Sciatic nerve (tissue), 2 donors: ENCODE measurements at places on chromosomes 5 and 9.
A peak's percentile ranks its signal among the peaks of the same experiment; 100 is the strongest.

- DNase-seq: peak; percentile 84
Measured at GRCh38 chr5:111550282-111551020, 38.1 kb upstream of the STARD4 start.

GRCh38 chr5:174047472-174048099, 2.1 kb downstream of the NSG2 start:
- no peak for DNase-seq

- no peak for DNase-seq
Measured at GRCh38 chr9:126985870-126986498, 71.4 kb downstream of the RALGPS1 start.

DNA sequence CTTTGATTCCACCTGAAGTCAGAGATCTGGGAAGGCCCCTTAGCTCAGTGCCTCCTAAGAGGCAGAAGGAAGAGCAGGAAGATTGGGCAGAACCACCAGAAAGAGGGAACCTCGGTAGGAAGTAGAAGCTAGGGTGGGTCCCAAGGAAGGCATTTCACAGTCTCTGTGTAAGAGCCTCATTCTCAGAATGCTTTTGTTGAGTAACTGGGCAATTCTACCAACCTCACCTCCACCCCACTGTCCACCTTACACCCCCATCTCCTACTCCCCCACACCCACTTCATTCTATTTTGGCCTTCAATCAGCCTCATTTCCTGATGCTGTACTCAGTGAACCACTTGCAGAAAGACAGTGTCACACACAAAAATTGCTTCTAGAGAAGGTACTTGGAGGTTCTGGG, 3.5 kb downstream of the HBEGF start:
- no peak for DNase-seq

- no peak for DNase-seq
Measured at GRCh38 chr5:79346420-79346824, 110.5 kb downstream of the JMY start.

- no peak for DNase-seq
Measured at GRCh38 chr5:123365156-123365555, 58.0 kb downstream of the CEP120 start.

- DNase-seq: no peak
Measured at GRCh38 chr9:123893831-123894460, 36.0 kb downstream of the DENND1A start.

- DNase-seq: no peak
Measured at GRCh38 chr9:134909511-134910481, 7.9 kb downstream of the FCN1 start.

- no peak for DNase-seq
Measured at GRCh38 chr9:125472926-125473701, 211.5 kb downstream of the GAPVD1 start.

GRCh38 chr5:31941151-31941755, 232.9 kb downstream of the GOLPH3 start:
- no peak for DNase-seq

- DNase-seq: no peak
Measured at GRCh38 chr5:88878976-88879375, 4.0 kb downstream of the MEF2C start.

GRCh38 chr9:96089452-96090085, 212.4 kb downstream of the HSD17B3 start:
- DNase-seq: no peak

DNA sequence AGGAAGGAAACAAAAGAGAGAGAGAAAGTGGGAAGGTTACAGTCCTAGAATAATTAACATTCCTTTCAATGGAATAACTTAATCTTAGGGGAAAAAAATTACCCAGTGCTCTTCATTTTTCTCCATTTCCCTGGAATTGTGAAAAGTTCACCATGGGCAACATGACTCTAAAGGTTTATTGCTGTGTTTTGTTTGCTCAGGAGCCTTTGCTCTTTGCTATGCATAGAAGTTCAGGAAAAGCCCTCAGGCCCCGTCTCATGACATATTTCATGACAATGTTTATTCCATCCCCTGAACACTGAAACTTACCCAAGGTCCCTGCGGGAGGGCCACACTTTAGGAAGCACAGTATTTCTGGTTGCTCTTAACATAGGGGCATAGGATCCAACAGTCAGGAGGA, 9.8 kb upstream of the CTSL start:
- DNase-seq: no peak

GRCh38 chr5:108557686-108558085, 175.8 kb upstream of the FBXL17 start:
- DNase-seq: no peak

GRCh38 chr9:126515001-126515872, 98.5 kb upstream of the LMX1B start:
- no peak for DNase-seq

- DNase-seq: no peak
Measured at GRCh38 chr5:173396311-173396993, 68.2 kb upstream of the STC2 start.

GRCh38 chr9:112115970-112116753, 58.9 kb downstream of the SUSD1 start:
- no peak for DNase-seq

- DNase-seq: no peak
Measured at GRCh38 chr9:7592321-7593316, 207.0 kb downstream of the DMAC1 start.

GRCh38 chr9:16426716-16427115, 443.8 kb downstream of the BNC2 start:
- no peak for DNase-seq

- no peak for DNase-seq
Measured at GRCh38 chr5:59356813-59357380, 536.6 kb downstream of the PDE4D start.

DNA sequence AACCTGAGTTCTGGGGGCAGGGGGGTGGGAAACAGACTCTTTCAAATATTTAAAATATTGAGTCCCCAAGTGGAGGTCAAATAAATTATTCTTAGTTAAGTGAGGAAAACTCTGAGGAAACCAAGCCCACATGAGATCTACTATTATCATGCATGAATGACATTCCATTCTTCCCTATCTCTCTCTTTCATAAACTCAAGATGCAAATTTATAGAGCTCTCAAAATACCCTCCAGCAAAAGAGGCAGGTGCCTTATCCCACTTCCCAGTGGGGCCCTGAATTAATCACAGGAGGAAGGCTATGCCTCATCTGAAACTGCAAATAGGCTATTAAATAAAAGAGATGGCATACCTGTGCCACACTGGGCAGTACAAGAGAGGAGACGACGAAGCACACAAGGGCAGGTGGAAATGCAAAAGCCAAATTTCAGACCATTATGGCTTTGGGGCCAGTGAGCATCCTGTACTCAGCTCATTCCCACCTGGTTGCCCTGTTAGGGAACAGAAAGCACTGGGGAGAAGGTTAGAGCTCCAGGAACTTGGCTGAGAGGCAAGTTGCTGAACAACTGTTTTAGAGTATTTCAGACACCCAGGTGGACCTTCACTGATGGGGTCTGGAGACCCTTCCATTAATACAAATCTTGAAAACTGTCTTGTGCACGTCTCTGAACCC, 102.2 kb upstream of the EQTN start:
- no peak for DNase-seq

DNA sequence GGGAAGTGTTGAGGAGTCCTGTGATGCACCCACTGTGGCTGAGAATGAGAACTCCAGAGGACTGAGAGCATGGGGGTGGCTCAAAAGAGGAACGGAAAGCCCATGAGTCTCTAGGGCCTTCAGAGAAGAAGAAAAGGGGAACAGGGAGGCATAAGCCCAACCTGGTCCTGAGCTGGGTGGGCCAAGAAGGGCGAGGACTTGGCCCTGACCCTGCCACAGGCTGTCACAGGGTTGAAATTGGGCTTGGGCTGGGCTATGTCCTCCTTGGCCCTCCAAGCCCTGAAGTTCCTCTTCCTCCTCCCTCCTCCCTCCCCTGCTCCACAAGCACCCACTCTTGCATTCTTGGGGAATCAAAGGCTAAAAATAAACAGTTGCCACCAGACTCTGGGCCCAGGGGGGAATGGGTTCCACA, 49.3 kb upstream of the PPARGC1B start:
- peak; percentile 61 for DNase-seq

- DNase-seq: peak; percentile 53
Measured at GRCh38 chr9:134597041-134597913, 44.3 kb upstream of the COL5A1 start.

DNA sequence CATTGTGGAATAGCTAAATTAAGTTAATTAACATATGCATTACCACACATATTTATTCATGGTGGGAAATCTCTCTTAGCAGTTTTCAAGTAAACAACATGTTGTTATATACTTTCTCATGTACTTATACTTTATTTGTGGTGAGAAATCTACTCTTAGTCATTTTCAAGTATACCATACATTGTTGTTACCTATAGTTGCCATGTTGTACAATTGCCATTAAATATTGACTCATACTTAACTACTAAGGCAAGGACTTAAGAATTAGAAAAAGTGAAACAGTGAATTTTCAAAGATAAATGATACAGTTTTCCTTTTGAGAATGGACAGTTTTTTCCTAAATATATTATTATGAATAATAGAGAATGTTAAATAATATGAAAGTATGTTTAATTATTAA, 27.7 kb downstream of the UGCG start:
- no peak for DNase-seq
